ENCODE measurements at places on chromosomes 4 and X.

GRCh38 chr4:167031534-167032156 is 202.6 kb downstream of the SPOCK3 start:
- no peak for DNase-seq

GRCh38 chrX:53190363-53190960 is 34.5 kb downstream of the KDM5C start:
- no peak for DNase-seq

DNA sequence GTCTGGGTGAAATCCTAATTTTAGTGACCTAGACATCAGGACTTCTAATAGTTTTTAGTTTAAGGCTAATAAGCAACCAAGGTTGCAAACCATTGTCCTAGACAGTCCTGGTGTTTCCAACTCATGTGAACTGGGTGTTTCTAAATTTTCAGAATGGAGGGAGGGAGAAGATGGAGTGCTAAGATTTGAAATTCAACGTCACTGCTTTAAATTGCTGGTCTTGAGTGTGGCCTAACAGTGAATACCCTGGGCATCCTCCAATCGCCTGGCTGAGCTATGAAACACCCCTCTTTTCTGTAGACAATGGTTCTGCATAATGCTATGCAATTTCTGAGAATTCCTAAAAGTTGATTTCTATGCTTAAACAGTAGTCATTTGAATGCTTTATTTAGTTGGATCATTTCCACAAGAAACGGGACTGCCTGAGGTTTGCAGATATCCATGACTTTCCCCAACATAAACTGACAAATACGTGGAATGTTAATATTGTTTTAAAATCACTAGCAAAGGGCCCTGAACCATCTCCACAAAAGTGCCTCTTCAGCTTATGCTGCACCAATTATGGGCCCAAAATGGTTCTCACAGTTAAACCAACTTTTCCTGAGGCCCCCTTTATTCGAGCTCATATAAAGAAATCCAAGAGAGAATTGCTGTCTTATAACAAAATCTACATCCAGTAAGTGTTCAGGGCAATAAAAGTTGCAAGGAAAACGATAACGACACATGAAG is 1.1 kb downstream of the FBXL5 start:
- no peak for DNase-seq

GRCh38 chr4:80897537-80898303 is 132.8 kb upstream of the BMP3 start:
- DNase-seq, result no peak

DNA sequence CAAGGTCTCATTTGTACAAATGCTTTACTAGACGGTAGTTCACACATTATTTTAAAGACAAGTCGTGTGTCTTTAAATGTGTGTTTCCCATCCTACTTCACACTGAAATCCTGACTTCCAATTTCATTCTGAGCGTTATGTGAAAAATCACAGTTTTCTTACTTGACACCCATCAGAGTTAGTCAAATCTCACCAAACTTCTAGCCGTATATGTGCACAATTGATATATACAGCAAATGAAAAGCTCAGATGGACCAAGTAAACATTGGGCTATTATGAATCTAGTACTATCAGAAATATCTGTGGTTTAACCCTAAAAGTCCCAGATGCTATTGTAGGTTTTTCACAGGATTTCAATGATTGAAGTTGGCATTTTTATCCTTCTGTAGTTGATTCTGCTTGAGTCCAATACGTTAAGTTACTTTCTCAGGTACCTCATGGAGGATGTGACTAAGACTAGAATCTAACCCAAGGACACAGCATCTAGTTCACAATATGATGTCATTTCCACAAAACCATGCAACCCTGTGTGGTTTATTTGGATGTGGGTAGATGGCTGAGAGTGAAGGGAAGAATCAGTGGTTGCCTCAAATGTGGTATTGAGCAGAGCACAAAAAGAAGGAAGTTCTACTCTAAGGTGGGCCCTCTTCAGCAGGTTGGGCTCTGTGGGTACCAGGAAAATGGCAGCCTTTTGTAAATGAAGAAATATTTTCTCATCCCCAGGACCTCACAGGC is 22.1 kb upstream of the TRIM60 start:
- no peak for DNase-seq

DNA sequence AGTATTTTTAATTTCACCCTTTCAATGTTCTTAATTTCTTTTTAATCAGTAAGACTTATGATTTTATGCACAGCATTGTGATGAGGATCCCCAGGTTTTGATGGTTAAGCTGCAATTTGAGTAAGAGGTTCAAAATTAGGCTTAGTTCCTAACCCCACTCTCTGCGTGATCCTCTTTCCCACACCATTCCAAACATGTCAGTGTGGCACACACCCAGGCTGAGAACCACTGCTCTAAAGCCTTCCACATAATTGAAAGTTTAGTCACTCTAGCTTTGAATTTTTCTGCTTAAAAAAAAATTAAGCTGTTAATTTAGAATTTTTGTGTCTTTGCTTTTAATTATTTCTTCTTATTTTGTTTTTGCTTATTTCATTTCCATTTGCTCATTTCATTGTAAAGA is 68.8 kb upstream of the SLC7A11 start:
- DNase-seq, result no peak

DNA sequence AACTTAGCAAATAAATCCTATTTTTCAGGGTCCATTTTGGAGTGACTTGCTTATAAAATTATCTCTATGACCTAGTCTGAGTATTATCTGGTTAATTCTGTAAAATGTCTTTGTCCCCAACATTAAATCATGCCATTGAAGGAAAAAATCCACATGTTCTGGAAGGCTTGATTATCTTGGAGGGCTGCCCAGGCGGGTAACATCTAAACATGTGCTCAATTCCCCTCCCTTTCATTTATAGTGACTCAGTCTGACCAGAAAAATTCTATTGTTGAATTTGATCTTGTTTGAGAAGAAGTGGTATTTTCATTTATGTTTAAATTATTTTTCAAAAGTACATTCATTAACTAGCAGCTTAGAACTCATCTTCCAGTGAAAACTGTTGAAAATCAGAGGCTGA is 55.4 kb upstream of the SLC10A7 start:
- no peak for DNase-seq

GRCh38 chr4:127145006-127145540 is 487.7 kb upstream of the INTU start:
- DNase-seq, result no peak

GRCh38 chrX:153724252-153725038 is at the start of the genes ABCD1 and BCAP31:
ABCD1 (plus strand) TSS chrX:153724856; CDS start chrX:153725267, 411 bp downstream.
BCAP31 (minus strand) TSS chrX:153724387; CDS start chrX:153723244, 1,143 bp downstream.
- DNase-seq, result peak; percentile 87

DNA sequence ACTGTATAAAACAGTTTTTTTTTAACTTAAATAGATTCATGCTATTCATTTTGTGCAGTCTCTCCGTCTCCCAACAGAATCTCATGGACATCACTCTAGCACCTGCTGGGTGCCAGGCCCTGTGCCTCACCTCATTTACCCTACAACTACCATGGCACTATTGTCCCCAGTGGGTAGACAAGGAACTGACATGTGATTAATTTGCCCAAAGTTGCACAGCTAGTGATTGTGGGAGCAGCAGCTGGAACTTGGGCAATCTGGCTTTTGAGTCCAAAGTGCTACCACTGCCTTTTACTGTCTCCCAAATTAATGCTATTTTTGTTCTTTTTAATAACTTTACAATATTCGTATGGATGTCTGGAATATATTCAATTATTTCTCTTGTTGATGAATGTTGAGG is 11.2 kb upstream of the PGRMC2 start:
- no peak for DNase-seq

DNA sequence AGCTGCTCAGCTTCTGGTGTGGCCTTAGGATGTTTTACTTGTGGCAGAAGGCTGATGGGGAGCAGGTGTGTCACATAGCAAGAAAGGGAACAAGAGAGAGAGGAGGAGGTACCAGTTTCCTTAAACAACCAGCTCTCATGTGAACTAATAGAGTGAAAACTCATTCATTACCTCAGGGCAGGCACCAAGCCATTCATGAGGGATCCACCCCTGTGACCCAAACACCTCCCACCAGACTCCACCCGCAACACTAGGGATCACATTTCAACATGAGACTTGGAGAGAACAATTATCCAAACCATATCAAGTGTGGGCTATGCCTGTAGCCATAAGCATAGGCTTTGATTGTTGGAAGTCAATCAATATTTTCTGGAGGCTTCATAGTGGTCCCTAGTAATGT is 56.0 kb downstream of the GSX2 start:
- DNase-seq, result no peak

- DNase-seq, result no peak
Measured at GRCh38 chr4:155612074-155612473, 54.6 kb upstream of the GUCY1A1 start.

DNA sequence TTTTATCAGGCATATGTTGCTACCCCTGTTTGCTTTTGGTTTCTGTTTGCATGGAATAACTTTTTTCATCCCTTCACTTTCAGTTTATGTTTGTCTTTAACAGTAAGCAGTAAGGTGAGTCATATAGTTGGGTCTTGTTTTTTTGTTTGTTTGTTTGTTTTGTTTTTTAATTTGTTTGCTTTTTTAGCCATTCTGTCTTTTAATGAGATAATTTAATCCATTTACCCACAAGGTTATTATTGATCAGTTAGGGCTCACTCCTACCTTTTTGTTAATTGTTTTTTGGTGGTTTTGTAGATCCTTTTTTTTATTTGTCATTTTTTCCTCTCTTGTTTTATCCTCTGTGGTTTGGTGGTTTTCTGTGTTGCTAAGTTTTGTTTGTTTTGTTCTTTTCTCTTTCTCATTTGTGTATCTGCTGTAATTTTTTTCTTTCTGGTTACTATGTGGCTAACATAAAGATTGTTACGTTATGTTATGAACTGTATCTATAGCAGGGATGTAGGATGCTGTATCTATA is 379.5 kb upstream of the MAD2L1 start:
- no peak for DNase-seq

DNA sequence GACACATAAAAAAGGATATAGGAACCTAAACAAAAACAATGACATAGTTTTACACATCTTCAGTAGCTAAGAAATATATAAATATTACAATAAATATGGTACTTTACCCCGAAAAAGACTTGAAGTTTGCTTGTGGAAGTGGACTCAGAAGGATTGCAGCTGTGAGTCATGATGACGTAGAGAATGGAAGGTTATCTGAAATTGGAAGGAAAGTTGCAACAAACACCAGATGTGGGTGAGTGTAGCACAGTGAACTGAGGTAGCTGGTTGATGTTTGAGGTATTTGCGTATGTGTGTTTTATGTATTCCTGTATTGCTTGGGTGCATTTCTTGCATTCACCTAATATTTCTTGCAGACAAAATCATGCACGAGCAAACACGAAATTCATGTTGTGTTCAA is 113.0 kb downstream of the ARX start:
- no peak for DNase-seq

- no peak for DNase-seq
Measured at GRCh38 chrX:155071694-155072280, 479 bp downstream of the BRCC3 start.

DNA sequence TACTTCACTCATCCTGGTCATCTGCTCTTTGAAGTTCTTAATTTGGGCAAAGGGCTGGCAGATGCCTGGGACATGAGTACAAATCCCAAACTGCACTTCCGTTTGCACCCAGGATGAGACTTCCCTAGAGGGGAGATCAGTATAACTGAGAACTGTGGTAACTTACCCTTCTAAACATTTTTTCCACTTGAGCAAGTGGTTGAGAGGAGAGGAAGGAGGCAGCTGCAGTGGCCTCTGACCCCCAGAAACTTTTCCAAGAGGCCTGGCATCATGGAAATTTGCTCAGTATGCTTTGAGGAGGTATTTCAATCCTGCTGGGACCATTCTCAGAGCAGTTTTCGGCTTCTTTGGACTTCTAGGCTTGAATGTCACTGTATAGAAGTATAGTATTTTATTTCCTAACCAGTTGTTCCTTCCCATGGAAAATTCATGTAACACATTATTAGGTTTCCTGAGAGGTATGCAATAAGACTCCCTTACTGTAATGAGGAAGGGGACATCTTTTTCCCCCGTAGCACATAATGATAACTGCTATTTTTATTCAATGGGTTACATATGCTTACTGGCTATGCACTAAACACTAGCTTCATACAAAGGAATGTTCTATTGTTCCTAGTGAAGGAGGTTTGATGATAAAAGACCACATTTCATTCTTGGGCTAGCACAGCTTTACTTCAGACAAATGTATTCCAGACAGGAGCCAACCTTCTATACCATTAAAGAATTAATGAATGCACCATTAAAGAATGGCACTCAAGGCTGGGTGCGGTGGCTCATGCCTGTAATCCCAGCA is 129.3 kb downstream of the SHROOM3 start:
- DNase-seq, result no peak

DNA sequence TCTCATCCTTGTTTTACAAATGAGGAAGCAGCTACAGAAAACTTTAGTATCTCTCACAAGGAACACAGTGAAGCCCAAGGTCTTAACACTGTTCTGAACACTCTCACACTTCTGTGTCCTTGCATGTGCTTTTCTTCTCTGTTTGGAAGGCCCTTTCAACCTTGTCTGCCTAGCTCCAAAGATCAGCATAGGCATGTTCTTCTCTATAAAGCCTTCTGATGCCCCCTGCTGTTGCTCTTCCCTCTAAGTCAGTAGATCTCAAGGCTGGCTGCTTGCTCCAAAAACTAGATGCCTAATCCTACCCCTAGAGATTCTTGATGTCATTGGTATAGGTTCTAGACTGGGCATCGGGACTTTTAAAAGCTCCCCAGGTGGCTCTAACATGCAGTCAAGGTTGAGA is 5.9 kb downstream of the APOO start:
- DNase-seq, result peak; percentile 5

- DNase-seq, result no peak
Measured at GRCh38 chr4:81839347-81840042, 367.8 kb upstream of the RASGEF1B start.

DNA sequence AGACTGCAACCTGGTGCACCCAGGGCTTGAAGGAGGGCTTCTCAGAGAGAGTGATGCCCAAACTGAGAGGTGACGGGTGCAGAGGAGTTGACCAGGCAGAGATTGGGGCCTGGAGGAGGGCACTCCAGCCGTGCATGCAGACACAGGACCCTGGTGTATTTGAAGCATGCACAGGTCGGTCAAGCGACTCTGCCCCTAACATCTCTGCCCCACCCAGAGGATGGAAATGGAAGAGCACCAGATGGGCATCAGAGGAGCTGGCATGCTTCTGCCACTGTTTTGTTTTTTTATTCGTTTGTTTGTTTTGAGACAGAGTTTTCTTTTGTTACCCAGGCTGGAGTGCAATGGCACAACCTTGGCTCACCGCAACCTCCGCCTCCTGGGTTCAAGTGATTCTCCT is 320.9 kb downstream of the EVC2 start:
- no peak for DNase-seq

DNA sequence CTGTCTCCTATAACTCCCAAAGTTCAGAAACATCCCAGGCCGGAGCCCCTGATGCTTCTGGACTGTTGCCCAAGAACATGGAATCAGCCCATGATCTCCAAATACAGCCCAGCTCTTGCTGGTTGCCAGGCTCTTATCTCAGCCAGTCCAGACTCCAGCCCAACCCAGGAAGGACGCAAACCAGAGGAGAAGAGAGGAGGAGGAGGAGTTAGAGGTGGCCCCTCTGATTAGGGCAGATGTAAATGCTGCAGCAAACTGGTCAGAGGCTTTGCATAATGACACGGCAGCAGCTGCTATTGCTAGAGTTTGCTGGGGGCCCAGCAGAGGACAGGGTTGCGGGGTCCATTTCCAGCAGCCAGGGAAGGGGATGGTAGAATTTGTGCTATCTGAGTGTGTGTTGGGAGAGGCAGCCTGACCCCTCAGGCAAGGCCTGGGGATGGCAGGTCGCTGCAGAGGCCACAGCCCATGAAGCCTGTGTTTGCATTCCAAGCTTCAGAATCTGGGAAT is 4.2 kb upstream of the OTUD5 start:
- no peak for DNase-seq

GRCh38 chrX:821327-822107 is 190.9 kb downstream of the SHOX start:
- DNase-seq, result no peak

GRCh38 chrX:154136627-154137161 is 7.3 kb upstream of the OPN1LW start:
- DNase-seq, result peak; percentile 68

Data from stimulated activated CD4-positive, alpha-beta T cell treated with anti-CD3 and anti-CD28 coated beads, Interleukin-4, amount 100 ng/mL, for 1 hour (primary cell).